ENCODE measurements at places on chromosomes 1 and 21.

GRCh38 chr1:76336931-76337371 lies 262.4 kb downstream of the ST6GALNAC3 start:
- no peak for DNase-seq

GRCh38 chr1:91818713-91818975 lies 67.3 kb downstream of the TGFBR3 start:
- DNase-seq: no peak

DNA sequence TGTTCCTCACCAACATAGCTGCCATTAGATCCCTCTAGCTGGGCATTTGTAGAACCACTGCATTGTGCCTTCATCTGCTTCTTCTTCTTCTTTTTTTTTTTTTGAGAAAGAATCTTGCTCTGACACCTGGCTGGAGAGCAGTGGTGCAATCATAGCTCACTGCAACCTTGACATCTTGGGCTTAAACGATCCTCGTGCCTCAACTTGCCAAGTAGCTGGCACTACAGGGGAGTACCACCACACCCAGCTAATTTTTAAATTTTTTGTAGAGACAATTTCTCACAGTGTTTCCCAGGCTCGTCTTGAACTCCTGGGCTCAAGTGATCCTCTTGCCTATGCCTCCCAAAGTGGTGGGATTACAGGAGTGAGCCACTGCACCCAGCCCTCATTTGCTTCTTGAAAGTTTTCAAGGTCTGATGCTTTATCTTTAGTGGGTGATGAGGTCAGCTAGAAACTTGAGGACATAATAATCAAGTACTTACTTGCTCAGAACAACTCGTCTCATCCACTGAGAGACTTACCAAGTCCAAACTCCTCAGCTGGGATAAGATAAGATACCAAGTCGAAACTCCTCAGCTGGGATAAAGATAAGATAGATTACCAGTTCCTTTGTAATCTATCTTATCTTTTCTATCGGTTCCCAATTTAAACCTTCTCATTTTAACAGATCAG lies 71.5 kb downstream of the MACF1 start:
- DNase-seq: no peak

- no peak for DNase-seq
These were observed 5.6 kb downstream of the ATAD3B start for GRCh38 chr1:1477206-1477605.

GRCh38 chr1:151259351-151259750 lies 4.8 kb downstream of the PSMD4 start:
- no peak for DNase-seq

DNA sequence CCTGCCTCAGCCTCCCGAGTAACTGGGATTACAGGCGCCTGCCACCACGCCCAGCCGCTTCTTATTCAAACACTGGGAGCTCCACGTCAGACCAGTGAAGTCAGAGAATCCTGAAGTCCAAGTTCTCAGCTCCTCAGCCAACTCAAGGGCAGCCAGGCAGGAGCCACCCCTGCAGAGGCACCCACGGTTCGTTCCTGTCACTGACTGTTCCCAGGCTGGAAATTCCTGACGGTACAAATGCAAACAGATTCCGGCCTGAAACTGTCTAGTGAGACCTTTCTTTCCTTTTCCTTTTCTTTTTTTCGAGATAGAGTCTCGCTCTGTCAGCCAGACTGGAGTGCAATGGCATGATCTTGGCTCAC lies 11.7 kb downstream of the SLC35E2B start:
- no peak for DNase-seq

DNA sequence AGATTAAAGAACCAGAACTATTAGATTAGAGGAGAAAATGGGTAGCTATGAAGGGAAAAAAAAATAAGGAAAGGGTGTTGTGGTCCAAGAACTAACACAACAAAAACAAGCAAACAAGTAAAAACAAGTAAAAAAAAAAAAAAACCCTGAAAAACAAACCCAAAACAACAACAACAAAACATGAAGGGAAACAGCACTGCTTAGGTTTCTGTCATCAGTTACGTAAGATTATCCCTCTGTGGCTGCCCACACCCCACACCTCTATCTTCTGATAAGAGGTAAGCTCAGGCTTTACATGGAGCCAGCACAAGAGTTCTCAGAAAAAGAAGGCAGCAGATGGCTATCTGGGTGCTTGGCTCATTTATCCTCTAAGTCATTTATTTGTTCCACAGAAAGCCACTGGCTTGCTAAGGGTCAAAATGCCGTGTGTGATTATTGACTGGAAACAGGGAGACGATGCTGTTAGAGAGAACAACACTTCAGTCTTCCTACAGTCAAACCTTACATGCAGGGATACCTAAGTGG lies 57.5 kb downstream of the KIAA0319L start:
- DNase-seq: no peak

GRCh38 chr1:4018466-4019146 lies 118.5 kb upstream of the C1orf174 start:
- DNase-seq: no peak

GRCh38 chr1:228375578-228376261 lies 30.9 kb downstream of the TRIM11 start:
- no peak for DNase-seq

GRCh38 chr1:21338573-21339355 lies 48.5 kb upstream of the ECE1 start:
- no peak for DNase-seq

DNA sequence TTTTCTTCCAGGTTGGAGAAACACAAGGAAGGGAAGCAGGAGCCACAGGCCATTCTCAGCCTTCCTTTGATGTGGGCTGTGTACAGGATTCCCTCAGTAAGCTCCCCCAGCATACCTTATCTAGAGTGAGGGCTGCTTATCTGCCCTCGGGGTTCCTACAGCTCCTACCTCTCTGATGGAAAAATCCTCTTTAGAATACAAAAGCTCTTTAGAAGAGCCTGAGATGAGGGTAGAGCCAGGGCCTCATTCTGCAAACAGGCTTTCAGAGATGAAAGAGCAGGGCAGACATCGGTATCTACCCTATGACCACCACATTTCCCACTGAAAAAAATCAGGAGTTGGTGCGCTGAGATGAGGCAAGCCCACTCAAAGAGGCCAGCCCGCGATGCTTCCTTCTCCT lies 85.1 kb downstream of the PLPP3 start:
- DNase-seq: no peak

DNA sequence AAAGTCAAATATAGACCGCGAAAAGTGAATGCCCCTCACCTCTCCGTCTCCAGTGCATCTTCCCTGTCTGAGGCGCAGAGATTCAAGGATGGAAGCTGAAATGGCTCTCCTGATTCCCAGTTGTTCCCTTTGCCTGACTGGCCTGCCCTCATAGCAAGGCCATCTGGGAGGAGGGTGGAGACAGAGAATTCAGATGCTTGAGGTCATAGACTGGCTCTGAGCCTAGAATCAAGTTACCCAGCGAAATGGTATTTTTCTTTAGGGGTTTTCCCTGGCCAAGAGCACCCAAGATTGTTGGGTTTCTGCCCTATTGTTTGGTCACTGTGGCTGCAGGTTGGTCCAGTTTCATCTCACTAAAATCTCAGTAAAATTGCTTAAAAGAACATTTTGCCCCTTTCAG lies 7.2 kb downstream of the METTL13 start:
- no peak for DNase-seq

GRCh38 chr21:43808832-43809251 lies 19.5 kb downstream of the RRP1 start:
- no peak for DNase-seq

GRCh38 chr1:230099465-230099864 lies 32.4 kb downstream of the GALNT2 start:
- no peak for DNase-seq

DNA sequence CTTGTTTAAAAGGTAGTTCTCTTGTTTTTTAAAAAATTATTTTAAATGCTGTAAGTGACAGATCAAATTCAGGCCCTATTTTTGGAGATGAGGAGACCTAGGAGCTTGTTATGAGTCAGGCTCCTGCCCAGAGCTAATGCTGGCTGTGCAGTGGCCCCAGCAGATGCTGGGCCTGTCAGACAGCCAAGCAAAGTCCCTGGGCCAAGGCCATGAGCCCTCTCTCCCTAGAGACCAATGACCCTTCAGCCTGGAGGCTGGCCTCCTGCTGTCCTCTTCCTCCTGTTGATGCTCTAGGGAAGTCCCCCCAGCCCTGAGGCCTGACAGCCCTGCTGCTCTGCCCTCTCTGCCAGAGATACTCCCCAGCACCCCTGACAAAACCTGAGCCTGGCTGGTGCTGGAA lies 128.1 kb upstream of the CTTNBP2NL start:
- DNase-seq: no peak
